ENCODE measurements at places on chromosomes 4 and X. TPM values are rescaled to one million over a fixed set of nuclear protein-coding genes. Genes with fewer than 3 reads are reported as not detected.

GRCh38 chr4:138021139-138021830 lies 220.9 kb downstream of the SLC7A11 start:
- no peak for DNase-seq

DNA sequence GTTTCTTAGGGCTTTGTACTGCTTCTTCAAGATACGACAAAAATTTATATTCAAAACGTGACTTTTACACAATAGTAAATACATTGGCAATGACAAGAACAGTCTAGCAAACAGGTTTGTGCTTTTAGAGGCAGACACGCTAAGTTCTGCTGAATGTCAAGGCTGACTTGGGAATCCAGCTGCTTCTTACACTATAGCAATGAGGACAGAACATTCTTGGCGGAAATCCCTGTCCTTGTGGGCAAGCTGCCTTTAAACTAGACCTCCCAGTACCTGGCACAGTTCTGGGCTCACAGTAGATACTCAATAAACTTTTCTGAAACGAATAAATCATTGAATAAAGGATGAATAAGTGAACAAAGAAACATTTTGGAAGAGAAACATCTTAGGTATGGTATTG lies 148.2 kb downstream of the RASL11B start:
- DNase-seq: no peak

- DNase-seq: no peak
Measured at GRCh38 chr4:153211986-153212728, 7.9 kb downstream of the TRIM2 start.

- no peak for DNase-seq
Measured at GRCh38 chr4:26178854-26179253, 142.0 kb upstream of the RBPJ start.

DNA sequence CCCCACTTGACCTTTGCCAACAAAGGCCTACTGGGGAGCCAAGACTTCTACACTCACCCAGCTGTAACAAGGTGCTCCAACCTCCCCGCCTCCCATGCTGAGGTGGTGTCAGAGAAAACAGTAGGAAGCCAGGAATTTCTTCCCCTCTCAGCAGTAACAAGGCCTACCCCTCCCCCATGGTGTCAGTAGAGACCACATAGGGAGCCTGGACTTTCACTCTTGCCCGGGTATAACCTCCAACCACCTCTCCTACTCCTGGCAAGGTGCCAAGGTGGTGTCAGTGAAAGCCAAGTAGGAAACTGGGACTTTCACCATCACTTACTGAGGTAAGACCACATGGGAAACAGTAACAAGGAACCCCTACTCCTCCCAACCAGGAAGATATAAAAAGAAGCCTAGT lies 93.1 kb downstream of the SLC16A2 start:
- no peak for DNase-seq

DNA sequence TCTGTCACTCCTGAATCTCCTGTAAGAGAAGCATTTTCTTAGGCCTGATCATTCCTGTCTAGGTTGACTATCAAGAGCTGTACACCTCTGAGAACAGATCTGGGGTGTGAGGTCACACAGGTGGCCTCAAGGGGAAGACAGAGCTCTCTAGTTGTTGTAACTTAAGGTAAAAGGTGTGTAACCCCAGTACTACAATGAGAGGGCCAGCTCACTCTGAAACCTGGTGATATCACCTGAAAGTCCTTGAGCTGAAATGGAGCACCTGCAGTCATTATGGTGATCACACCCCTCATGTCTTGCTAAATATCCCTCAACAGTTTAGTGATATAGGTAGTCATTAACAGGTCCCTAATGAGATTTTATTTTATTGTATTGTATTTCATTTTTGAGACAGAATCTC lies 8.8 kb upstream of the FAM9C start:
- no peak for DNase-seq

- no peak for DNase-seq
Measured at GRCh38 chrX:110276778-110277177, 41.1 kb downstream of the AMMECR1 start.

DNA sequence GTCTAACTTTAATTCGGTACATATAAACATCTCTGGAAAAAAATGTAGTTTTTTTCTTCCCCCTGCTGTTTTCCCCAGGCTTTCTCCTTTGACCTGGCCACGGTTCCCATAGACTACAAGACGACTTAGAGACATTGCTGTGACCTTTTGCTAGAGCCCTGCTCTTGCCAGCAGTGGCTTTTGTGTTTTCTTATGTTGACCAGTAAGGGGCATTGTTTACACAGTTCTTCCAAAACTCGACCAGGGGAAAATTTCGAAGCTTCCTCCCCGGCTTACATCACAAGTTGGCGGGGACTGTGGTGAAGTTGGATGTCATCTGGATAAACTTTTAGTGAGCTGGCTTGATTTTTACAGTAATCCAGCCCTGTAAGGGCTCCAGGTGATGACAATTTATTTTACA lies 9.3 kb downstream of the CCDC160 start:
- no peak for DNase-seq

DNA sequence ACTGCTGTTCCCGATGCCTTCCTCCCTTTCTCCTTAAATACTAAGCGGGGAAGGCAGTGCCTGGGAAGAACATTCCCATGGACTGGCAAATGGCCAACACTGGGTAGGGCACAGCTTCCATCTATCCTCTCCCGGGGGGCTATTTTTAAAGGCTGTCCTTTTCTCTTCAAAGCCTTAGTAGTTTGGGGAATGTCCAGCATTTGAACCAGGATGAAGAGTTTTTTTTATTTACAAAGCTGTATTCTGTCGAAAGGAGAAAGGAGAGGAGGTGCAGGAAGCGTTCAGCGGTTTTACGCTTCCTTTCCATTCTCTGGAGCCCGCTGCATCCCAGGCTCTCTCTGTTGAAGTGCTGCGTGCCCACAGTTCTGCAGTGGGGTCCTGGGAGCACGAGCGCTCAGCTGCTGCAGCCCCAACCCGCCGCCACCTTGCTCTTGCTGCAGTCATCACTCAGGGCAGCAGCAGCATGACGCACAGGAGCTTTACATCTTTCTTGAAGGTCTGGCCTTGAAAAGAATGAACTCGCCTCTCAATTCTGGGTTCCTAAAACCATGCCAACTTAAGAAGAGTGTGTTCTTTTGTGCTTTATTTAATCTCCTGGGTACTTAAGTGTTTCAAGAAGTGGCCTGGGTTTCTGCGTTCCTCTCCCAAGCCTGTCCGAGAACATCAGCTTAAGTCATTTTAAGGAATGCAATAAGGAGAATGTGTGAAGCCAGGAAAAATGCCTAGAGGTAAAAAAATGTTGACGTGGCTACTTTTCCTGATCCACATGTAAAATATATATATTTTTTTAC lies 427.2 kb downstream of the MAPK10 start:
- no peak for DNase-seq

GRCh38 chrX:24380262-24381187 lies 20.1 kb downstream of the SUPT20HL1 start:
- DNase-seq: no peak

DNA sequence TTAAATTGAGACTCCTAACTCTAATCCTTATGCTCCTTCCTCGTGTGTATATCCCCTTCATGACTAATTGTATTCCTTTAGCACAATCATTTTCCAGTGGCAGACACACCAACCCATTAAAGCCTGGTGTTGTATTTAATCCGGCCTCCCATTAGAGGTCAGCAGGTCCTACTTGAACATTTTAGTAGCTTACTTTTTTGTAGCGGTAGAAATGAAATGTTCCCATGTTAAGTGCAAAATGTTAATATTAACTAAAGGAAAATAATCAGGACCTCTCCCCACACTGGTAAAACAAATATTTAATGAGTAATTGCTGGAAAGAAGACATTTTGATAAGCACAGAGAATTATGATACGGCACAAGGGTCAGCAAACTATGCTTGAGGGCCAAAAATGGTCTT lies 3.4 kb downstream of the RAB33B start:
- no peak for DNase-seq

DNA sequence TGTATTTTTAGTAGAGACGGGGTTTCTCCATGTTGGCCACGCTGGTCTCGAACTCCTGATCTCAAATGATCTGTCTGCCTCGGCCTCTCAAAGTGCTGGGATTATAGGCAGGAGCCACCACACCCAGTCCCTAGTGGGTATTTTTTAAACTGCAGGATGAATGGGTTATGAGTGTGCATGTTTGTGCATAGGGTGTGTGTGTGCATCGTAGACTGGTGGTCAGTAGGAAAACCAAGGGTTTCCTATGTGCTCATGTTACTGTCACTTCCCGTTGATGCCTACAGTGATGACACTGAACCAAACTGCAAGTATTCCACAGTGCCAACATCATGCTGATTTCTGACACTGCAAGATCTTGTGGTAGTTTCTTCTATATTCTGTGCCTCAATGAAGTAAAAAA lies 41.1 kb downstream of the DDIT4L start:
- DNase-seq: no peak

- no peak for DNase-seq
Measured at GRCh38 chrX:119684916-119685224, 8.1 kb downstream of the SEPTIN6 start.

GRCh38 chrX:47619486-47620302 lies at the start of gene SYN1:
SYN1 (minus strand) TSS chrX:47619857; CDS start chrX:47619728, 129 bp downstream.
- DNase-seq: peak; percentile 85

GRCh38 chr4:102500352-102500695 lies 835 bp upstream of the NFKB1 start:
- no peak for DNase-seq

DNA sequence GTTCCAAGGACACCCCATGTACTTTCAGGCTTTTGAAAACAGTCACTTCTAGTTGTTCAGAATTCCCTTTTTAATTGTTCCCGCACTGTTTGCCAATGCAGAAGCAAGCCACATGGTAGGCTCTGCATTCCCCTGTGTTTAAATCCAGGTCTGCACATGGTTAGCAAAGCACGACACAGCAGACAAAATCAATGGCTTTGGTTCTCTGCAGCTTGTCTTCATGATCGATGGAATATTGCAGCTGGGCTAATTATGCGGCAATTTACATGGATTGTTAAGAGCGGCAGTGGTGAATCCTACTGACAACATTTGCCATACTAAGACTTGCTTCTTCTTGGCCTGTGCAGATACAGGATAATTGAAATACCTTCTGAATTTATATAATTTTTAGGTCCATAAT lies 20.6 kb upstream of the INPP4B start:
- DNase-seq: no peak

GRCh38 chr4:52894443-52894842 lies 32.3 kb downstream of the RASL11B start:
- DNase-seq: no peak

DNA sequence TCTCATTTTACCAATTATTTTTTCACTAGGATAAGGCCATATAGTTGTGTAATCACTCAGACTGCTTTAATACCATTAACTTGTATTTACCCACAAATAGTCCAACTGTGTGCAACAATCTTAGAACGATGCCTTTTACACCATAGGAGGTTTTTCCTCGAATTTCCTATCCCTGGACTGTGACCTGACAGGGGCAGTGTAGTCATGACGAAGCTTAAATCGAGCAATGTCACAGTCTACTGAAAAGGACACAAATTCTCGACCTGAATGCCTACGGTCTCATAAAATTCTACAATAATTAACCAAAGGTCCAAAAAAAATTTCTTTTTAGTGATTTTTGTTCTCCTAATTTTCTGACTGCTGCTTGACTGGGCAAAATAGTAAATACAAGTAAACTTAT lies 208.9 kb downstream of the ADAMTS3 start:
- DNase-seq: no peak

GRCh38 chr4:184937030-184937710 lies 81.1 kb upstream of the HELT start:
- no peak for DNase-seq

DNA sequence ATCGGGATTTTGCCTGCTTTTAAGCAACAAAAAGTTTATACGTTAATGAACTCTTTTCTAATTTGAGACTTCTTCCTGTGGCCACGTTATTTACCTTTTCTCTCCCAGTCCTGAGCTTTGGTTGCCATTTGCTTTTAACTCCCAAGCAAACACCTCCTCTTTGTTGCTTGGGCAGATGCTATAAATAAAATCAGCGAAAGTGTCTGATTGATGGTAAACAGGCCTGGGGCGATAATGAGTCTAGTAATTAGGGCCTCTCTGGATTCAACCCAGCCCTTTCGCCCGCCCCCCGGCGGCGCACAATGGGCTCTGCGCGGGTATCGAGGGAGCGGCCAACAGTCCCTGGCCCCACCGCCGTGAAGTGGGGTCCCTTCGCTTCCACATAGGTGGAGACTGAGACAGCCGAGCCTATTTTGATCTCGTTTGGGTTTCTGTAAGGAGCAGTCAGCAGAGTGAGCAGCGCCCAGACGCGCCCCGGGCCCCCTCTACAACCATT lies 790 bp downstream of the CLGN start:
- DNase-seq: no peak

GRCh38 chr4:88911246-88912212 lies 145.5 kb downstream of the FAM13A start:
- DNase-seq: no peak

DNA sequence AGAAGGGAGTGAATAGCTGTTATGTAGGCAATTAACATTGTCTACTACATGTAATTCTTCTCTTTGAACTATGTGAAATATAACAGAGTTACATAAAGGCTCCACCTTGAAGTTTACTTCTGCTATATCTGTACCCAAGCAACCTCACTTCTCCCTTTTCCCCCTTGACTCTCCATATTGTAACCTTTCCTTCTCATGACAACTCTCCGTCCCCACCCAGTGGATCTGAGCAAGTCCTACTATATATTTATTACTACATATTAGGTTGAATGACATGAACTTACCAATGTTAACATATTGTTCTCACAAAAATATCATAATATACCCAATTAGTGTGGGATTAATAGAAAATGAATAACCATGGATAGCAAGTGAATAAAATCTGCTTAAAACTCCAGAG lies 93.2 kb upstream of the ATP8A1 start:
- DNase-seq: no peak

- no peak for DNase-seq
Measured at GRCh38 chr4:86043755-86044592, 315.9 kb downstream of the MAPK10 start.

GRCh38 chr4:120874792-120875774 lies 47.4 kb downstream of the PRDM5 start:
- no peak for DNase-seq

- DNase-seq: no peak
Measured at GRCh38 chr4:106362086-106362825, 6.3 kb downstream of the GIMD1 start.

GRCh38 chr4:81424336-81424735 lies 47.4 kb downstream of the RASGEF1B start:
- no peak for DNase-seq

DNA sequence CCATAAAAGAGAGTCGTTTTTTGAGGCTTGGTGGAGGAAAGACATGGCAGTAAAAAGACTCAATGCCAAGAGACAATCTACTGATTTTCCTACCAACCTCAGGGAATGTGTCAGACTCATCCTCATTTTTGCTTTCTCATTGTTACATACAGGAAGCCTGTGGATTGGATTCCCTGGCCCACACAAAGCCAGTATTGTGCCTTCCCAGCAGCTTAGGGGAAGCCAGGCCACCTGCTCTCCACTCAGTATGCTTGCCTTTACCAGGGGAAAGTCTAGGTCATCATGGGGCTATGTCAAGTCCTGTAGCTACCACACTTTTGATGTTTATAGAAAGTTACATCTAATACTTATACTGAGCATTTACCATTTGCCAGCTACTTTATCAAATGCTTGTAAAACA lies 11.0 kb downstream of the BMX start:
- no peak for DNase-seq

- DNase-seq: no peak
Measured at GRCh38 chr4:74369855-74370254, 4.9 kb downstream of the EREG start.

- no peak for DNase-seq
Measured at GRCh38 chrX:150664290-150664689, 28.9 kb upstream of the MTMR1 start.

Gene HS3ST1
- not detected for total RNA-seq

Gene MAGED4
- not detected for total RNA-seq

Gene NSUN7
- total RNA-seq: not detected

Gene FHDC1
- total RNA-seq: 0.33 TPM
